NCI-H1930 (cell line): ENCODE measurements at places on chromosomes 12 and 14.

DNA sequence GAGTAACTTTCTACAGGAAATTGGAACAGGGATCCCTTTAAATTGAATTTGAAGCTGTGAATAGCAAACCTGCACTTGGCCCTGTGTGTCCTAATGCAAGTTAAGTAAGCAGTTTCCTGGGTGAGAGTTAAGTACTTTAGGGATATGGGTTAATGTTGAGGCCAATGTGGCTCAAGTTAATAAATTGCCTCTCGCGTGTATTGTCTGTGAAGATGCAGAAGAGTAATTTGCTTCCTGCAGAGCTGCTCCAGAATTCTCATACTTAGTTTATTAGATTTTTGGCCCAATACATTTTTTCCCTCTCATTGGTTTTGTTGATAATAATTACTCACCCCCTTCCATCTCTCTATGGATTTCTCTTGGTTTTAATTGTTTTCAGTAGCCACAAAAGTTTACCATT, 86.5 kb downstream of the SLC25A47 start:
- DNase-seq = no peak

DNA sequence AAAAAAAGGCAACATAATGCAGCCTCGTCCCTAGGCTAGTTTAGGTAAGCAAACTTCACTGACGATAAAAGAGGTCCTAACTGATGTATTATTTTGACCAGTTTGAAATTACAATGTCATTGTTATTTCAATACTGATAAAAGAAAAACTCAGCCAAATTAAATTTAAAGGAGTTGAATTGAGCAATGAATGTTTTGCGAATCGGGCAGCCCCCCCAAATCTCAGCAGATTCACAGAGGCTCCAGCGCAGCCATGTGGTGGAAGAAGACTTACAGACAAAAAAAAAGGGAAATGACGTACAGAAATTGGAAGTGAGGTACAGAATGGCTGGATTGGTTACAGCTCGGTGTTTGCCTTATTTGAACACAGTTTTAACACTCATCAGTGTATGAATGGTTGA, 8.2 kb upstream of the LDHB start:
- no peak for DNase-seq

DNA sequence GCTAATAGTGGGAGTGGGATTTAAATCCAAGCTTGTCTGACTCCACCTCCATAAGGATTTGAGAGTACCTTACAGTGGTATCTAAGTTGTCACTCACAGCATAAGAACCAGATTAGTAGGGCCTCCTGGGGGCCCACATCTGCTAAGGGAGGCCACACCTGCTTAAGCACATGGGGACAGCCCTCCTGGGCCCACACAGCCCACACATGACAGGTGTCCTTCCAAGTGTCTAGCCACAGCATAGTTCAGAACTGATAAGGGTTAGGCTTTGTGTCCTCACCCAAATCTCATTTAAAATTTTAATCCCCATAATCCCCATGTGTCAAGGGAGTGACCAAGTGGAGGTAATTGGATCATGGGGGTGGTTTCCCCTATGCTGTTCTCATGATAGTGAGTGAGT, 186.0 kb upstream of the HMGA2 start:
- DNase-seq = no peak

- DNase-seq = no peak
These were observed 230.6 kb upstream of the PLEKHG7 start for GRCh38 chr12:92472201-92472600.

- DNase-seq = no peak
These were observed 9.2 kb downstream of the MLH3 start for GRCh38 chr14:75042035-75042434.

DNA sequence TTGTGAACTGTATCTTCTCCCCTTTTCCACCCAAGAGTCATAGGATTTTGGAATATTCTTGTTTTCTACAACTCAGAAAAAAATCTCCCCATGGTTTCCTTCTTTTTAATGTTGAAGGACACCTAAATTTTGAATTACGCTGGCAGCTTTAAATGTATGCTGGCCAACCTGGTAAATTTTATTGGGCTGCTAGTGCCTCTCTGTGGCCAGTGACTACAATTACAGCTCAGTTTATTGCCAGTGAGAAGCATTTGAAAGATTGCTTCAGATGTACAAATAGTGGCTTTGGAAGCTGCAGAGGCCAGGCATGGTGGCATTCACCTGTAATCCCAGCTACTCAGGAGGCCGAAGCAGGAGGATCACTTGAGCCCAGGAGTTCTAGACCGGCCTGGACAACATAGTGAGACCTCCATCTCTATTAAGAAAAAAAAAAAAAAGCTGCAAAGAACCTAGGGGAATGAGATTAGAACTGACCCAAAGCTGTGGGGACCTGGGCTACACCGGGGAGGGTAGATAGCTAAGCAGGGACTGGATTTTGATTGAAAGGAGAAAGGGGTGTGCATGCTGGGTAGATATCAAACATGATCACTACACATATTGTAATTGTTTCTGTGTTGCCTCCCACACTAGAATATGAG, 7.6 kb upstream of the RAB21 start:
- DNase-seq = peak; percentile 46

DNA sequence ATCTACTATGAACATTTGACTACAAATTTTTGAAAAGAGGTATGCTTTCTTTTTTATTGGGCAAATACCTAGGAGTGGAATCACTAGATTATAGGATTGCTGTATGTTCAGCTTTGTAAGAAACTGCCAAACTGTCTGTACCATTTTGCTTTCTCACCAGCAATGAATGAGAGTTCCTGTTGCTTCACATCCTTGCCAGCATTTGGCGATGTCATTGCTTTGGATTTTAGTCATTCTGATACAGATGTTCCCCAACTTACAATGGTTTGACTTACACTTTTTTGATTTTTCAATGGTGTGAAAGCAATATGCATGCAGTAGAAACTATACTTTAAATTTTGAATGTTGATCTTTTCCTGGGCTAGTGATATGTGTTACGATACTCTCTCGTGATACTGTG, 328.7 kb downstream of the RAD51B start:
- DNase-seq = no peak

DNA sequence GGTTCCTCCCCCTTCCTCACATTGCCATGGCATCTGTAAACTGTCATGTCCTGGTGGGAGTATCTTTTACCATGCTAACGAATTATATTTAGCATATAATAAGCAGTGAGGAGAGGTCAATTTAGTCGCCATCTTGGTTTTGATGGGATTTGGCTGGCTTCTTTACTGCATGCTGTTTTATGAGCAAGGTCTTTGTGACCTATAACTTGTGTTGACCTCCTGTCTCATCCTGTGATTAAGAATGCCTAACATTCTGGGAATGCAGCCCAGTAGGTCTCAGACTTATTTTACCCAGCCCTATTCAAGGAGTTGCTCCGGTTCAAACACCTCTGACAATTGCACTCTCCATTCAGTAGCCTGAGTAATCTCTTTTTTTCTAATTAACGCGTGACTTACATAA, 2.1 kb upstream of the EIF4B start:
- no peak for DNase-seq

GRCh38 chr14:69055125-69055524, 76.0 kb upstream of the ACTN1 start:
- DNase-seq = no peak

GRCh38 chr12:97164936-97165335, 257.9 kb downstream of the NEDD1 start:
- DNase-seq = no peak

GRCh38 chr12:57741844-57742738, 2.7 kb upstream of the TSPAN31 start:
- no peak for DNase-seq

GRCh38 chr12:115322275-115322674, 638.3 kb upstream of the TBX3 start:
- DNase-seq = no peak

DNA sequence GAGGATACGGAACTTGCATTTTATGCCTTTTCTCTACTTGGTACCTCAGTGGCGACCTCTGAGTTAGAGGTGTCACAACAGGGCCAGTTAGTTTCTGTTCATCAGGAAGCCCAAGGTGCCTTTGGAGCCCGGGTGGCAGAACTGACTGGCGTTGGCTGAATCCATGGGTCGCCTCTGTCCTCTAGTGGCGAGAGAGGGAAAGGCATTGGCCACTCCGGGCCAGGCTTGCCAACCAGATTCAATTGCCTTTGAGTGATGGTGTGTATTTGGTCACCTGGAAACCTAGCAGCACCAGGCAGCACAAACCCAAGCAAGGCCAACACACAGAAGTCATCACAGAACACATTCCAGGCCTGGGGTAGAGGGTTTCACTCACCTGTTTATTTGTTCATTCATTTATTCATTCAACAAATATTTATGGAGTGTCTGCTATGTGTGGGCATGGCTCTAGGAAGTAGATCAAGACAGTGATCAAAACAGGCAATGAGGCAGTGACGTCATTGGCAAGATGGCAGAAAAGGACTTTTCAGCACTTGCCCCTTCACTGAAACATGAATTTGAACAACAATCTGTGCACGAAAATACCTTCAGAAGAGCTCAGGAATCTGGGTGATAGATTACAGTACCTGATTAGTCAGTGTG, 40.5 kb upstream of the KCNA5 start:
- DNase-seq = peak; percentile 79
